ENCODE measurements at places on chromosomes 6 and 20.

- H3K36me3 ChIP-seq = no peaks in the 10 kb centered on the region
- H3K4me1 ChIP-seq = no peaks in the 10 kb centered on the region
- no peak overlapping the region for H3K27ac ChIP-seq
Observed at GRCh38 chr6:154675602-154676088, 57.6 kb upstream of the SCAF8 start.

GRCh38 chr20:50982363-50982762, 23.7 kb downstream of the MOCS3 start:
- H3K4me3 ChIP-seq = no peak overlapping the region
- no peak for DNase-seq
- H3K27me3 ChIP-seq = peaks cover 18% of the 10 kb centered on the region
- no peaks in the 10 kb centered on the region for H3K36me3 ChIP-seq
- no peaks in the 10 kb centered on the region for H3K4me1 ChIP-seq
- no peak overlapping the region for H3K27ac ChIP-seq

DNA sequence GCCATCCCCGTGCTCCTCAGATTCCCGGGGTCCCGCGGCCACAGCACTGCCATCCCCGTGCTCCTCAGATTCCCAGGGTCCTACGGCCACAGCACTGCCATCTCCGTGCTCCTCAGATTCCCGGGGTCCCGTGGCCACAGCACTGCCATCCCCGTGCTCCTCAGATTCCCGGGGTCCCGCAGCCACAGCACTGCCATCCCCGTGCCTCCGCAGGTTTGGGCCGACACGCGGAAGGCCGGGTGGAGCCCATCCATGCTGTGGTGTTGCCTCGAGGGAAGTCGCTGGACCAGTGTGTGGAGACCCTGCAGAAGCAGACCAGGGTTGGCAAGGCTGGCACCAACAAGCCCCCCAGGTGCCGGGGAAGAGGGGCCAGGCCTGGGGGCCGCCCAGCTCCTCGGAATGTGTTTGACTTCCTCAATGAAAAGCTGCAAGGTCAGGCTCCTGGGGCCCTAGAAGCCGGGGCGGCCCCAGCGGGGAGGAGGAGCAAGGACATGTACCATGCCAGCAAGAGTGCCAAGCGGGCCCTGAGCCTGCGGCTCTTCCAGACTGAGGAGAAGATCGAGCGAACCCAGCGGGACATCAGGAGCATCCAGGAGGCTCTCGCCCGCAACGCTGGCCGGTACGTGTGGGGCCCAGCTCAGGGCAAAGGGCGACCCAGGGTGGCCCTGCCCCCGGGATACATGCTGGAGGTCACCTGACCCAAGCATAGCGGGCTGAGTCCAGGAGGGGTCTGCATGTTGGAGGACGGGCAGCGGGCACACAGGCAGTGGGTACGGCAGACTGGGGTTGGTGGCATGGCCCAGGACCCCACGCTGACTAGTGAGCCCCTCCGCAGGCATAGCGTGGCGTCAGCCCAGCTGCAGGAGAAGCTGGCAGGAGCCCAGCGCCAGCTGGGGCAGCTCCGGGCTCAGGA, 1.3 kb upstream of the LIME1 start:
- peaks cover 35% of the 10 kb centered on the region for H3K4me1 ChIP-seq
- no peak overlapping the region for H3K4me3 ChIP-seq
- H3K27ac ChIP-seq = peak overlapping the region; percentile 93
- no peak for DNase-seq
- H3K36me3 ChIP-seq = no peaks in the 10 kb centered on the region

DNA sequence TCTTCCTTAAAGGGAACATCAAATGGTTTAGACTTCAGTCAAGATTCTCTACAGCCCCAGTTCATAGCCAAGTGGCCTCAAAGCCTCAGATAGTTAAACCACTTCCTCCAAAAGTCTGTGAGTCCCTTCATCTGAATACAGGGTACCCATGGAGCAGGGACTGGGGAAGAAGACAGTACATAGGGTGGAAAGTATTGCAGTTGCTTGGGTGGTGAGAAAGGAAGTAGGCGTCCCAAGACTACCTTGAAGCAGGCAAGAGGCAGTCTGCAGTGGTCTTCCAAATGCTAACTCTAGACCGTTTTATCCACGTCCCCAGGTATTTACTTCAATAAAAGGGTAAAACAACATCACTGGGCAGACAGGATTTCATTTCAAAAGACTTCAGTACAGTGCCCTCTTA, 2.0 kb downstream of the FYN start:
- no peaks in the 10 kb centered on the region for H3K27me3 ChIP-seq
- H3K36me3 ChIP-seq = no peaks in the 10 kb centered on the region
- DNase-seq = no peak
- H3K27ac ChIP-seq = no peak overlapping the region
- H3K4me1 ChIP-seq = 0 out of 2 replicates have a peak, but pooled peaks cover 3% of the 10 kb centered on the region

- H3K27me3 ChIP-seq = peaks cover 28% of the 10 kb centered on the region
- H3K4me3 ChIP-seq = peak overlapping the region; percentile 17
- DNase-seq = peak; percentile 84
- peaks cover 10% of the 10 kb centered on the region for H3K4me1 ChIP-seq
- H3K36me3 ChIP-seq = no peaks in the 10 kb centered on the region
Observed at GRCh38 chr6:107822176-107823046, 1.7 kb downstream of the SCML4 start.

GRCh38 chr6:100455230-100456124, 9.2 kb downstream of the SIM1 start:
- no peak overlapping the region for H3K4me3 ChIP-seq
- DNase-seq = no peak

- H3K27ac ChIP-seq = no peak overlapping the region
- H3K27me3 ChIP-seq = peaks cover 50% of the 10 kb centered on the region
- H3K4me1 ChIP-seq = no peaks in the 10 kb centered on the region
- no peaks in the 10 kb centered on the region for H3K36me3 ChIP-seq
- H3K4me3 ChIP-seq = no peak overlapping the region
Observed at GRCh38 chr20:57594092-57594951, 25.9 kb downstream of the ZBP1 start.

DNA sequence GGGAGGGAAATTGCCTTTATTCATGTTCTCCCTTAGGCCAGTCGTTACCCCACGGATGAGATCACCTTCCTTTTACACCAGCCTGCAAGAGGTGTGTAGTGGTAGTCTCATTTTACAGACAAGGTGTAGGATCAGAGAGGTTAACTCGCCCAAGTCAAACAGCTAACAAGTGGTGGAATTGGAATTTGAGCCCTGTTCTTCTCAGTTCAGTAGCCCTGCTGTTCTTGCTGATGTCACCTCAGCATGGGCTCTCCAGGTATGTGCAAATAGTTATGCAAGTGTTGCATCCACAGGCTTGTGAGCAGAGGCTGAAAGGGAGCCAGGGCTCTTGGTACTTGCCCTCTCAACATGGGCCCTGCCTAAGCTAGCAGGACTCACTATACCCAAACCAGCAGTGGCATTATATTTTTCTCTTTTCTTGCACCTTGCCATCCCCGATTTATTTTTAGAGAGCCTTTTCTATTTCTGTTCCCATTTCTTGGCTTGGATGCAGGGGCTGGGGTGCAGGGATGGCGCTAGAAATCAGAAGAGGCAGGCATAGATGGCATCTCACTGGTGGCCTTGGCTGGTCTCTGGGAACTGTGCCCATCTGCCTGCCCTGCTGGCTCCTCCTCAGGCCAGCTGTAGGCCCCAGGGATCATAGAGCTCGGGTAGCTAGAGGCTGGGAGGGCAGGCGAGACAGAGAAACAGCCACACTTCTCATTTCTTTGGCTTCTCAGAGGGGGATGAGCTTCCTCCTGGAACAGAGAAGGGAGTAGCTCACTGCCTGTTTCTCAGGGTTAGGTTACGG, 18.2 kb downstream of the PPARD start:
- no peak for DNase-seq
- H3K36me3 ChIP-seq = no peaks in the 10 kb centered on the region
- H3K27me3 ChIP-seq = no peaks in the 10 kb centered on the region
- no peaks in the 10 kb centered on the region for H3K4me1 ChIP-seq
- H3K27ac ChIP-seq = no peak overlapping the region
- no peak overlapping the region for H3K4me3 ChIP-seq

- peak overlapping the region; percentile 66 for H3K27ac ChIP-seq
- H3K36me3 ChIP-seq = no peaks in the 10 kb centered on the region
- H3K4me1 ChIP-seq = peaks cover 41% of the 10 kb centered on the region
- H3K27me3 ChIP-seq = no peaks in the 10 kb centered on the region
- no peak for DNase-seq
Observed at GRCh38 chr20:25037288-25038102, 20.4 kb downstream of the ACSS1 start.

- no peaks in the 10 kb centered on the region for H3K36me3 ChIP-seq
- 0 out of 2 replicates have a peak, but pooled peaks cover 7% of the 10 kb centered on the region for H3K4me1 ChIP-seq
- DNase-seq = no peak
- no peak overlapping the region for H3K27ac ChIP-seq
- no peak overlapping the region for H3K4me3 ChIP-seq
Observed at GRCh38 chr6:16648003-16648402, 113.3 kb downstream of the ATXN1 start.

- no peak overlapping the region for H3K4me3 ChIP-seq
- no peak overlapping the region for H3K27ac ChIP-seq
- DNase-seq = no peak
- H3K36me3 ChIP-seq = no peaks in the 10 kb centered on the region
- no peaks in the 10 kb centered on the region for H3K27me3 ChIP-seq
- H3K4me1 ChIP-seq = no peaks in the 10 kb centered on the region
Observed at GRCh38 chr6:169709293-169709692, 7.4 kb downstream of the C6orf120 start.

- H3K4me3 ChIP-seq = no peak overlapping the region
- H3K4me1 ChIP-seq = no peaks in the 10 kb centered on the region
- H3K27ac ChIP-seq = no peak overlapping the region
- no peaks in the 10 kb centered on the region for H3K27me3 ChIP-seq
- DNase-seq = no peak
- H3K36me3 ChIP-seq = no peaks in the 10 kb centered on the region
Observed at GRCh38 chr6:161876231-161876630, 602.4 kb upstream of the AGPAT4 start.

GRCh38 chr6:7229376-7230326, 83.3 kb downstream of the SSR1 start:
- no peak overlapping the region for H3K4me3 ChIP-seq
- H3K36me3 ChIP-seq = no peaks in the 10 kb centered on the region
- no peaks in the 10 kb centered on the region for H3K4me1 ChIP-seq
- no peaks in the 10 kb centered on the region for H3K27me3 ChIP-seq
- H3K27ac ChIP-seq = no peak overlapping the region
- no peak for DNase-seq

GRCh38 chr6:144935661-144936060, 650.5 kb downstream of the UTRN start:
- H3K36me3 ChIP-seq = no peaks in the 10 kb centered on the region
- no peak overlapping the region for H3K4me3 ChIP-seq
- H3K27ac ChIP-seq = no peak overlapping the region
- DNase-seq = no peak
- H3K27me3 ChIP-seq = no peaks in the 10 kb centered on the region
- peaks cover 8% of the 10 kb centered on the region for H3K4me1 ChIP-seq

DNA sequence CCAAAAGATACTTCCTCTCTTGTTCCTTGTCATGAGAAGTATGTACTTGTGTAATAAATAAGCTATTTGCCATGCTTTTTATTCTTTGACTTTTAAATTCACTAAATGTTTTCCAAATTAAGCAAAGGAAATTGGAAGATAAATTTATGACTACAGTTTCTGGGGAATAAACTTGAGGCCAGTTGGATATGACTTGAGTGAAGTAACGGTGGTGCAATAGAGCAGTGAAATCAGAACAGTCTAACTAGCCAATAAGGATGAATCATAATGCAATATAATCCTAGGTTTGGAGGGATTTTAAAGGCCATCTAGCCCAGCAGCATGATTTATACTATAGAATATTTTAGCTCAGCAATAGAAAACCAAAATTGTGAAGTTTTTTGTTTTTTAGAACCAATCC, 183.8 kb upstream of the TCF21 start:
- no peak overlapping the region for H3K27ac ChIP-seq
- H3K4me1 ChIP-seq = peaks cover 14% of the 10 kb centered on the region
- H3K4me3 ChIP-seq = no peak overlapping the region
- H3K36me3 ChIP-seq = no peaks in the 10 kb centered on the region

DNA sequence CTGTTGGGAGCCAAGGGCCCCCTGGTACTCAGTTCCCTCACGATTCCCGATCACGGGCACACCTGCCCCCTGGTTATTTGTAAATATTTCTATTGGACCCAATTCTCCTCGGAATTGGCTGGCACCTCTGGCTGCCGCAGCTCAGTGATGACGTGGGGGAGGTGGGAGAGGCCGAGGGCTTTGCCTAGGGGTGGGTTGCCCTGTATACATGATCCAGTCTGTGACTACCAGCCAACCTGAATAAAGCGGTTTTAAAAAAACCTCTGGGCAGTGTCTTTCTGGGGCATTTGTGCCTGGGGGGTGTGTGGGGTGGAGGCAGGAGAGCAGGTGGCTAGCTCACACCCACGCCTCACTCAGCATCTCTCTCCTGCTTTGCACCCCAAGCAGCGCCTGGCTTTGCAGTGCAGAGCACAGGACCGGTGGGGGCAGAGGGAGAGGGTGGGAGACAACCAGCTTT, 42.2 kb downstream of the VSTM2L start:
- H3K27me3 ChIP-seq = no peaks in the 10 kb centered on the region
- no peaks in the 10 kb centered on the region for H3K4me1 ChIP-seq
- H3K4me3 ChIP-seq = no peak overlapping the region
- H3K36me3 ChIP-seq = no peaks in the 10 kb centered on the region
- no peak overlapping the region for H3K27ac ChIP-seq

- H3K27me3 ChIP-seq = no peaks in the 10 kb centered on the region
- no peaks in the 10 kb centered on the region for H3K4me1 ChIP-seq
- no peak overlapping the region for H3K4me3 ChIP-seq
- no peaks in the 10 kb centered on the region for H3K36me3 ChIP-seq
Observed at GRCh38 chr6:135449246-135449645, 48.3 kb downstream of the AHI1 start.

- H3K4me3 ChIP-seq = peak overlapping the region; percentile 35
- peaks cover 39% of the 10 kb centered on the region for H3K4me1 ChIP-seq
- H3K36me3 ChIP-seq = no peaks in the 10 kb centered on the region
- DNase-seq = peak; percentile 40
- H3K27me3 ChIP-seq = no peaks in the 10 kb centered on the region
Observed at GRCh38 chr6:30507849-30508827, 18.8 kb downstream of the HLA-E start.

GRCh38 chr6:72789145-72789544, 167.3 kb downstream of the KCNQ5 start:
- no peaks in the 10 kb centered on the region for H3K36me3 ChIP-seq
- peak; percentile 90 for DNase-seq
- H3K27ac ChIP-seq = peak overlapping the region; percentile 25
- H3K27me3 ChIP-seq = no peaks in the 10 kb centered on the region

DNA sequence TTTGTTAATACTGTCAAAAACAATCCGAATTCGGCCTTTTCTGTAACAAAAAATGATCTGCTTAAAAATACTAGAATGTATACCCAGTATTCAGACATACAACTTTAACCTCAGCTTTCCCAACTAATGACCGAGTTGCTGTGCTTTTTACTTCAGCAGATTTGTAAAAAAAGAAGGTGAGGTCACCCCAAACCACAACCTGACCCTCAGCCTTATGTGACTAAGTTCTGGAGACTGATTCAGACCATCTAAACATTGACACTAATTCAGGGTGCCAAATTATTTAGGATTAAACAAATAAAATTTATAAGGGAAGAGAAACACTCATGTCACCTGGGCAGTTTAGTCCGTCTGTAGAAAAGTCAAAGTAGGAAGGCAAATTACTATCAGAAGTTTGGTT, 7.7 kb downstream of the CCN6 start:
- no peak for DNase-seq
- no peaks in the 10 kb centered on the region for H3K27me3 ChIP-seq
- H3K27ac ChIP-seq = no peak overlapping the region
- H3K4me1 ChIP-seq = no peaks in the 10 kb centered on the region
